ENCODE measurements at places on chromosomes 12 and 14. TPM values are rescaled to one million over a fixed set of nuclear protein-coding genes. Genes with fewer than 3 reads are reported as not detected.
A peak's percentile ranks its signal among the peaks of the same experiment; 100 is the strongest.

GRCh38 chr12:91355150-91356006 lies 172.8 kb upstream of the DCN start:
- peak; percentile 86 for DNase-seq

SLC17A8 gene
- not detected for total RNA-seq

PRR4 gene
- 4.3 TPM for total RNA-seq

DNA sequence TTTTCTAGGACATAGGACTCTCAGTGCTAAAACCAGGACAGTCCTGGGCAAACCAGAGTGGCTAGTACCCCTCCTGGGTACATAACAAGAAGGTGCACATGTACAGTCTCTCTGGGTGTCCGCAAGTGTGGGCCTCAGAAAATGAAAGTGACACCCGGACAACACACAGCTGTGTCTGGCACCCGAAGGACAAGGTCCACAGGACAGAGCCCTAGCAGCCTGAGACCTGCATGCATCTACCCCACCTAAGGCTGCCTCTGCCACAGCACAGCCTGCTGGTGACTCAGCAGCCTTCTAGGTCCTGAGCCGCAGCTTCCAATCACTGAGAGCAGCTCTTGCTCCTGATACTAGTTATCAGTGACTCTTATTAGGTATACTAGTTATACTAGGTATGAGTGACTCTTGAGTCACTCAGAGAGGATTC lies 784.1 kb upstream of the TBX3 start:
- DNase-seq = no peak

- DNase-seq = no peak
These were observed 27.5 kb upstream of the ACTR6 start for GRCh38 chr12:100173111-100173510.

- no peak for DNase-seq
These were observed 618.6 kb downstream of the AACS start for GRCh38 chr12:125683748-125684381.

- DNase-seq = no peak
These were observed 13.0 kb downstream of the KRT7 start for GRCh38 chr12:52245962-52246569.

- no peak for DNase-seq
These were observed 122.5 kb downstream of the HMGA2 start for GRCh38 chr12:65946821-65947220.

GRCh38 chr12:85275374-85275773 lies 4.6 kb upstream of the ALX1 start:
- no peak for DNase-seq

- DNase-seq = peak; percentile 86
These were observed 51.1 kb upstream of the CRACR2A start for GRCh38 chr12:3803865-3804472.

DNA sequence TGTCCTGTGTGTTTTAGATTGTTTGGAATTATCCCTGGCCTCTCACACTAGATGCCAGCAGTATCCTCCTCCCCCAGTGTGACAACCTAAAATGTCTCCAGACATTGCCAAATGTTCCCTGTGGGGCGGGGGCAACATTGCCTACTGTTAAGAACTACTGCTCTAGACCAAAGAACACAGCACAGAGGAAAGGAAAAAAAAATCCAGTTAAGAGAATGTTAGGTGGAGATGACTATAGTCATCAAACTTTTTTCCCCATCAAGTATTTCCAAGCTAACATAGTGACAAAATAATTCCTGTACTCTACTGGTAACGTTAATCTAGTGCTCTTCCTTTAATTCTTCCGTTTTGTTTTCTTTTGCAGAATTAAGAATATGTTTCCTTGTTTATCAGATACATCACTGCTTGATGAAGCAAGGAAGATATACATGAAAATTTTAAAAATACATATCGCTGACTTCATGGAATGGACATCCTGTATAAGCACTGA lies 3.5 kb downstream of the CDKN1B start:
- no peak for DNase-seq

KRT86 gene
- total RNA-seq = not detected

DNA sequence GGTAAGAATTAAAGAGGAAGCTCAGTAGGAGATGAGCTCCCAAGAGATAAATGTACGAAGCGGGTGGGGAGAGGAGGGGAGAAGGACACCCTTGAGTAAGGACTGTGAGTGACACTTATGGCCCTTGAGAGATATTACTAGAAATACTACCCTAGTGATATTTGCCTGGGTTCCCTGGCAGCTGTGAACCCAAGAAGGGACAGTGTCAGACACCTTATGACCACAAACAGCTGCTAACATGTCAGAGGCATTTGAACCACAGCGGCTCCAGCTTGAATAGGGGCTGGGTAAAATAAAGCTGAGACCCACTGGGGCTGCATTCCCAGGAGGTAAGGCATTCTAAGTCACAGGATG lies 19.6 kb upstream of the SLC6A12 start:
- no peak for DNase-seq

AJUBA gene
- total RNA-seq = 6.4 TPM

CABP1 gene
- total RNA-seq = 5.5 TPM

DNA sequence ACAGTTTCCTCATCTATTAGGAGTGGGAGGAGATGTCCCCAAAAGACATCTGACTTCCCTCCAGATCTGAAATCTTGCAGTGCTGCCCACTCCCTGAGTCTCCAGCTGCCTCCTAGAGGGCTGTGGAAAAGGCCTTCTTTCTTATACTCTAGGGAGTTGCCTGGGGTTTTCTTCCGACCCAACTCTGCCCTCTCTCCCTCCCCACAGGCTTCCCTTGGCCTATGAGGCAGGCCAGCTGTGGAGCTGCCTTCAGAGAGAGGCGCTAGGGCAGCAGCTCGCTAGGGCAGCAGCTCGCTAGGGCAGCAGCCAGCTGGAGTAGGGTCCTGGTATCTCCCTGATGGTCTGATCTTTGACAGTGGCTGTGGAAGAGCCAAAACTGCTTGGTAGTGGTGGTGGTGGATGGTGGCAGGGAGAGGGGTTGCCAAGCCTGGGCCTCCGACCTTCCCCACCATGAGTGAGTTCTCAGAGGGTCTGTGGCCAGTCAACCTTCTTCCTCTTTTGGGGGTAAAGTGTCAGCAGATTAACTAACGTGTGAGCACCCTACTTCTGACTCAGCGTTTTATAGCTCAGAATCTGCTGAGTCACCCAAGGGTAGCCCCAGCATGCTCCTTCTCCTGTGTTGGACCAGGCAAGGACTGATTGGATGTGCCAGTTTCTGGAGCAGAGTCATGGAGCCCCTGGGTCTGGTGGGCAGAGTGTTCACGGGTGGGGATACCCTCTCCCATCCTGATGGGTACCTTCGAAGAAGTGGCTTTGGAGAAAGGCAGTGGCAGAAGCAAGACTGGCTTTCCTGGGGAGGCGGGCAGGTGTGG lies 2.3 kb downstream of the SLC48A1 start:
- DNase-seq = no peak

DNA sequence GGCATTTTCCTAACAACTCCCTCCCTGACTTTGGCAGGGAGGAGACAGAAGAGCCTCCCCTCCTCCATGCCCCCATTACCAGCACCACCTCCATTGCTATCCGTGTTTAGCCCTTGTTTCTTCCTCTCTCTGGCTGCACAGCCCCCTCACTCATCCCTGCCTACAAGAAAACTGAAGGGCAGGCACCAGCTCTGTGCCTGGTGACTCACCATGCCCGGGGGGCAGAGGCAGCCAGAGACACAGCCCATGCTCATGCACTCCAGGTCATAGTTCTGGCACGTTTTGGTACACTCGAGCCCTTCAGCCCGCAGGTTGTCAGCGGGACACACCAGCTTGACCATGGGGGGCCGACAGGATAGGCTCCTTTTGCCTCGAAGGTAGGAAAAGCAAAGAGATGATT lies 80.4 kb downstream of the VWF start:
- no peak for DNase-seq

DNA sequence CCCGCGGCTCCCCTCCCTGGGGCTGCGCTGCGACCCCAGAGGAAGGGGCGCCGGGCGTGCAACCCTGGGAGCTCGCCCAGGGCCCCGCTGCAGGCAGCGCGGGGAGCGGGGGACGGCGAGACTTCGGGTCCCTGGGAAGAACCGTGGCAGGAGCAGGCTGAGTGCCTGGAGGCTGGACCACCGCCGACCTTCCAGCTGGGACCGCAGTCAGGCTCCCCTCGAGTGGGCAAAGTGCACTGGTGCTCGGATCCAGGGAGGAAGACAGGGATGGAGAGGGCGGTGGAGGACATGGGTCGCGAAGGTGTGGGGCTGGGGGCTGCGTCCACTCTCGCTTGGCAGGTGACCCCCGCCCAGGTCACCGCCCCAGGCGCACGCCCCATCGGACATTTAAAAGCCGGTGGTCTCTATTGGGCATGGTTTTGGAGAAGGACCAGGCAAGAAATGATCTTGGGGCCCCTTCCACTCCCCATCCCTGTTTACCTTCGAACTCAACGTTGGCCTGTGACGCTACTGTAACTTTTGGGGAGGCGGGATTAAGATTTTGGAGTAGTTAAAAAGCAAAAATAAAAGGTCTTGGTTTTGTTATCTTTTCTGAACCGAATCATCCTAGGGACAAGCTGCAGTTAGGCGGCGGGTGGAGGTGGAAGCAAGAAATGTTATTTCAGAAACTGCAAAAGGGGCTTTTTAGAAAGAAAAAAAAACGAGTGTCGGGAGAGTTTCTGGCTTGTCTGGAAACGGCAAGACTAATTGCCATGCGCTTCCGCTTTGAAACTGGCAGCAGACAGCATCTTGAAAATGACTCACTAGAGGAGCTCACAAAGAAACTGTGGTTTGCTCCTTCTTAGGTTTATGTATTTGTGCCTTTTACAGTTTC lies 1.0 kb downstream of the ELK3 start:
- DNase-seq = no peak

RNF212B gene
- not detected for total RNA-seq

DNA sequence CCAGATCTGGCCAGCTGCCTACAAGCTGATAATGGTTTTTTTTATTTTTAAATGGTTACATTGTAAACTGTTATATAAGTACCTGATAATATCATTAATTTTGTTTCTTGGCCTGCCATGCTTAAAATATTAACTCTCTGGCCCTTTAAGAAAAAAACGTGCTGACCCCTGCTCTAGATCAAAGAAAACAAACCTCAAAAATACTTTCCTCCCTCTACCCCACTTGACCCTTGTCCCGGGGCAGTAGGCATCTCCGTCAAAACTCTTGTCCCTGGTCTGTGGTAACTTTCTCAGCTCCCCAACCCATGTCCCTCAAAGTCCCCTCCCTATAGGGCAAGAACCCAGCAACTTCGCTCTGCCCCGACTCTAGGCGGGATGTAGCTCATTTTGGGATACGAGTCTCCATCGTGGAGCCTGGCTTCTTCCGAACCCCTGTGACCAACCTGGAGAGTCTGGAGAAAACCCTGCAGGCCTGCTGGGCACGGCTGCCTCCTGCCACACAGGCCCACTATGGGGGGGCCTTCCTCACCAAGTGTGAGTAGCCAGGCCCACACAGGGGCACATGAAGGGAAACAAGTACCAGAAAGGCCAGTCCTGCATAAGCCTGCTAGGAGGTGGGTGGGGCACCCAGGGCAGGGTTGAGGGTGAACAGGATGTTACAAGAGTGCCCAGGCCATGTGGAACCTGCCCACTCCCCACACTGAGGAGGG lies 3.5 kb downstream of the RDH5 start:
- peak; percentile 77 for DNase-seq

GRCh38 chr14:23702656-23703426 lies 66.7 kb downstream of the DHRS2 start:
- no peak for DNase-seq

- peak; percentile 87 for DNase-seq
These were observed at the start of gene C1S for GRCh38 chr12:7060353-7060954. C1S (plus strand) TSS chr12:7060718; CDS start chr12:7061913, 1,195 bp downstream.

GRCh38 chr12:116314477-116314876 lies 37.0 kb upstream of the MED13L start:
- DNase-seq = no peak

RNASE9 gene
- not detected for total RNA-seq

- no peak for DNase-seq
These were observed 566.1 kb upstream of the MIS18BP1 start for GRCh38 chr14:45819107-45819506.

ADCY4 gene
- 35.2 TPM for total RNA-seq

ORMDL2 gene
- total RNA-seq = 31.1 TPM

CYP27B1 gene
- 1.1 TPM for total RNA-seq

TMTC1 gene
- 63.8 TPM for total RNA-seq

Measured in posterior vena cava (tissue), 2 donors.